Aorta (tissue), 5 donors: ENCODE measurements at places on chromosomes 1 and 21. TPM values are rescaled to one million over a fixed set of nuclear protein-coding genes. Genes with fewer than 3 reads are reported as not detected.

The FOXO6 gene
- 1.4 TPM for total RNA-seq

The LCE1A gene
- total RNA-seq = not detected

The AHCTF1 gene
- total RNA-seq = 31.5 TPM

The S100A1 gene
- total RNA-seq = not detected

The LMX1A gene
- not detected for total RNA-seq

The ARHGEF11 gene
- 33.0 TPM for total RNA-seq

The ANP32E gene
- total RNA-seq = 32.9 TPM

The HMCN1 gene
- total RNA-seq = 93.6 TPM

The MYOM3 gene
- 1.9 TPM for total RNA-seq

GRCh38 chr21:36065497-36066036 is 4.3 kb upstream of the CBR1 start:
- DNase-seq = no peak

GRCh38 chr1:119372503-119373086 is 4.0 kb downstream of the HAO2 start:
- no peak for DNase-seq

- DNase-seq = no peak
These were observed 64.0 kb downstream of the SAMSN1 start for GRCh38 chr21:14482165-14482564.

GRCh38 chr1:18778437-18778836 is 81.0 kb downstream of the TAS1R2 start:
- no peak for DNase-seq

GRCh38 chr1:200905411-200906052 is 10.8 kb downstream of the INAVA start:
- DNase-seq = no peak

DNA sequence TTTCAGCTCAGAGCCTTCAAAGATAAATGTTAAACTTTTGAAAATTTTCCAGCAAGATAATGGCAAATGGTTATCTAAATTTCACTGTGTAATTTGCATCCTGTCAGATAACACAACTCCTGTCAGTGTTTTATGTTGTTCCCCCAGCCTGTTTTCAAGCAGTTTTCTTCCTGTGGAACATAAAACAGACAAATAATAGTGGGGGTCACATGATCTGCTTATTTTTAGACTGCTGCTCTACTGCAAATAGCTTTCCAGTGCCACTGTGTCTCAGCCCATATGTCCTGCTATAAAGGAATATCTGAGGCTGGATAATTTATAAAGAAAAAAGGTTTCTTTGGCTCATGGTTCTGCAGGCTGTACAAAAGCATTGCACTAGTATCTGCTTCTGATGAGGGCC is 32.2 kb downstream of the FMO3 start:
- no peak for DNase-seq

DNA sequence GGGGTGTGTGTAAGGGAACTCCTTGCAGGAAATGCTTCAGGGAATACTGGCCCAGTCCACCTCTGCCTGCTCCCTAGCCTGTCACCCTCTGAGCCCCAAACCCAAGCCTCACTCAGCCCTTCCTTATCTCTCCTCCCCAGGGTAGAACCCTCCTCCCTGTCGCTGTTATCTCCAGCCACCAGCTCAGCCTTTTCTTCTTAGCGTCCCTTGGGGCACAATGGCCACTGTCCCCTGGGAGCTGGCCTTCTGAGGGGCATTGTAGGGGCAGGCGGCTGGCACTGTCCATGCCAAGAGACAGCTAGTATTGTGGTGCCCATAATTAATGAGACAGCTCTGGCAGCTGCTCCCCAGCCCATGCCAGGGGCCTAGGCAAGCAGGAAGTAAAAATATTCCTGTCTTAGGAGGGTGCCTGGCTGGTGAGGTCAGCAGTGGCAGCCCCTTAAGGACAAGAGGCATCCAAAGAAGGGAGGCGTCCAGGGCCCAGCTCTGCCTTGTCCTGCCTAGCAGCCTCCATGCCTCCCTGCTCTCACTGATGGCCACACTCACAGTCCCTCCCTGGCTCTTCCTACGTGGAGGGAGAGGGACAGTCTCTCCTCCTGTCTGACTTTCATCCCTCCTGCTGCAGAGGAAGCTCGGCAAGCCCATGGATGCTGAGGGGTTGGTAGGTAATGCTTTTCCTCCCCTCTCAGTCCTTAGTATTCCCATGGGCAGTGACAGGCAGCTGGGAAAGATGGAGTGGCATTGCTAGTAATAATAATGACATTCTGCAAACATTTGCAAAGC is 37.5 kb downstream of the KCNQ4 start:
- no peak for DNase-seq

DNA sequence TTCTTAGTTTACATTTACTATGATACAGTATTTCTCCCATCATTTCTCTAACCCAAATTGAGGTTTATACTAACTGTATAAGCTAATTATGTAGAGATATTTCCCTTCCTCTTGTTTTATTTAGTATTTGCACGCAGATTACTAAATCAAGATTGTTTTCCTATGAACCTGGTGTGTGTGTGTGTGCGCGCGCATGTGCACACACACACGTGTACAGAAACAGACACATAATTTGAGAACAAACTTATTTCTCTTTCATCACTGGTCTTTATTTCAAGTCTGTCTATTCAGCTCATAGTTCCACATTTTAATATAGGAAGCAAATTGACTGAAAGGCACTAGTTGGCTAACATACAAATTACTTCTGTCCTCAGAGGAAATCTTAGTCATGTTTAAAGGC is 19.7 kb upstream of the COL24A1 start:
- DNase-seq = no peak

GRCh38 chr1:82090104-82090503 is 289.4 kb downstream of the ADGRL2 start:
- DNase-seq = no peak

DNA sequence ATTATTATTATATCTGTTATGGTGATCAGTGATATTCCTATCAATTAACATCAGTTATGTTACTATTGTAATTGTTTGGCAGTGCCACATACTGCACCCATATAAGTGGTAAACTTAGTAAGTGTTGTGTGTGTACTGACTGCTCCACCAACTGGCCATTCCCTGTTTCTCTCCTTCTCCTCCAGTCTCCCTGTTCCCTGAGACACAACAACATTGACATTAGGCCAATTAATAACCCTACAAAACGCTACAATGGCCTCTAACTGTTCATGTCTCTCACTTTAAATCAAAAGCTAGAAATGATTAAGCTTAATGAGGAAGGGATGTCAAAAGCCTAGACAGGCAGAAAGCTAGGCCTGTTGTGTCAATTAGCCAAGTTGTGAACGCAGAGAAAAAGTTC is 6.6 kb upstream of the THRAP3 start:
- DNase-seq = no peak

- no peak for DNase-seq
These were observed 23.1 kb upstream of the PHTF1 start for GRCh38 chr1:113782406-113782805.

DNA sequence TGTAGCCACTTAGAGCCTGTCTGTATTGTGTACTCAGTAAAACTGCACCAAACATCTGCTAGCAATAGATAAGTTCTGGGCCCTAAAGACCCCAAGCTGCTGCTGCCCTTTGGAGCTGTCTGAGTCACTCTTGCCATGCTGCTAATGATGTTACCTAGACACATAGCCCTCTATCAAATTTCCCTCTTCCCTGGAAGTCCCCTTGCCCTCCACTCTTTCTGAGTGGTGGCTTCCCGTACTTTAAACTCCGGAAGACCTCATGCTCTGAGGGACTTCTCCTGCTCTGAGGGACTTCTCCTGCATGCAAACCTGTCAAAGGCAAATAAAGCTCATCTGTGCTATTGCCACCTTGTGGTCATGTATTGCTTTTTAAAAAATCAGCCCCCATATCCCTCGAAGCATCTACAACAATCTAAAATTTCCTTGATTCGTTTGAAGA is 34.0 kb downstream of the FH start:
- no peak for DNase-seq

- peak; percentile 74 for DNase-seq
These were observed 43.5 kb downstream of the DOP1B start for GRCh38 chr21:36200081-36200561.

DNA sequence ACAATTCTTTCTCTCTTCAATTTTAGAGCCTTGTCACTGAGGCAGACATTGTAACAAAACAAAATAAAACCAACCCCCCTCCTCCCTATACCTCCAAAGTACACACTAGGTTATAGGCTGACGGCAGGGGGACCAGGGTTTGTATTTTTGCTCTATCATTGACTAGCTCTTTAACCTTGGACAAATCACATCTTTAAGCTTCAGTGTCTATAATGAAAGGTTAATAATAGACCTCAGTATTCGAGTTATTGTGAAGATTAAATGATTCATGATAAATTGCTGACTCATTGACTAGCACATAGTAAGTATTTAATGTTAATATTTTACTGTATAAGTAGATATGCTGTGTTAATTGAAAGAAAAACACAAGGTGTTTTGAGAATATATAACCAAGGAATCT is 1267.6 kb upstream of the ADGRL2 start:
- DNase-seq = no peak

- DNase-seq = peak; percentile 57
These were observed 24.0 kb downstream of the TEX35 start for GRCh38 chr1:178536844-178537371.

- DNase-seq = no peak
These were observed 91.2 kb downstream of the AJAP1 start for GRCh38 chr1:4745560-4745959.

GRCh38 chr1:226881515-226882185 is 11.2 kb downstream of the PSEN2 start:
- no peak for DNase-seq

DNA sequence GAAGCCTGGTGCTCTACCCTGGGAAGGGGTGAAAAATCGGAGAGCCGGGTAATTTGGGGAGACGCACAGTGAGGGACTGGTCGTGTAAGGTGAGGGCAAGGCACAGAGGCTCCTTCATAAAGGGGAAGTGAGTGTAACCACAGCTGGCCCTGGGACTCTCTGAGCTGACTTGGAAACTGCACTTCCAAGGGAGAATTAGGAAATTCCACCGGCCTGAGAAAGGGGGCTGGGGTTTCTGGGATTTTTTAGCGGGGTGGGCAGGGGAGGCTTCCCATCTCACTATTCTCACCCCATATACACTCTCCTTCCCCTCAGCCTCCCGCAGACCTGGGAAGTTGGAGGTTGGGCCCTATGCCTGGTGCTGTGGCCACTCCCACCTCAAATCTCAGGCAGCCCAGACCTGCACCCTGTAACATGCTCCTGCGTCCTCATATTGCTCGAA is 88.3 kb upstream of the IPO9 start:
- DNase-seq = no peak

- no peak for DNase-seq
These were observed 23.1 kb downstream of the UBE2G2 start for GRCh38 chr21:44778499-44778911.

DNA sequence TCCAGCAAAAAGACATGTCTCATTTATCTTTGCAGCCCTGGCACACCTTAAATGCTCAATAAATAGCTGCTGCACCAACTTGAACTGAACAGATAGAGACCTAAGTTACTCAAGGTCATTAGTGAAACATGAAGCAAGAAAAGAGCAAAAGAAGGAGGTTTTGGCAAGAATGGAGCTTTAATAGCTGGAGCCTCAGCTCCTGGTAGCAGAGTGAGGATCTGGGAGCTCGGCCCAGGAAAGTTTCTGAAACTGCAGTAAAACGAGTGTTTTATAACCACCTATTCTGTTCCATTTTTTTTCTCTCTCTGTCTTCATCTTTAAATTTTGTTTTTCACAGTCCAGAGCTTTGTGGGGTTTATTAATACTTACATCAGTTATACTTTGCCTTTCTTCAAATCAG is 207.5 kb downstream of the SETD4 start:
- no peak for DNase-seq

GRCh38 chr1:13535227-13535626 is 21.4 kb upstream of the LRRC38 start:
- DNase-seq = no peak

DNA sequence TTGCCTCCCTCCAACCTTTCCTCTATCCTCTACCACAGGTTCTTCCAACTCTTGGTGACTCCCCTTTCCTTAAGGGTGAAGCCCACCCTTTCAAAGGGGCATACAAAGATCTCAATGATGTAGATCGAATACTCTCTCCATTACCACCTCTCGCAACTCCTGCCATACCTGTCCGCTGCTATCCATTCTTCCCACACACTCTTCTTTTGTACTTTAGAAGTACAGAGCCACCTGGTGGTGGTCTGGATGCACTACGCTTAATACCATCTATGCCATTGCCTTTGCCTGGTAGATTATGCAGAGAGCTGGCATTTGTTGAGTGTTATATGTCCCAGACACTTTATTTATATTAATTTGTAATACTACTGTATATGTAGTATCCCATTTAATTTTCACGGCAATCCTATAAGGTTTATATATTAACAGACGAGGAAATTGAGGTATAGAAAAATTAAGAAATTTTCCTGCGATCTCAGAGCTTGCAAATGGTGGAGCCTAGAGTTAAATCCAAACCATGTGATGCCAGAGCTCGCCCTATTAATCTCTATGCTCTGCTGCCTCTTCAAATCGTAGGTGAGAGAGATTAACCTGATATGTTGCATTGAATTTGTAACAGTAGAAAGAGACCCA is 22.9 kb downstream of the TSHB start:
- DNase-seq = peak; percentile 62

GRCh38 chr1:231040019-231040799 is at the start of gene FAM89A:
Gene FAM89A (minus strand): TSS chr1:231040254. CDS start chr1:231040211, 43 bp downstream.
- peak; percentile 73 for DNase-seq

GRCh38 chr1:112144733-112145426 is 155.4 kb upstream of the KCND3 start:
- no peak for DNase-seq

DNA sequence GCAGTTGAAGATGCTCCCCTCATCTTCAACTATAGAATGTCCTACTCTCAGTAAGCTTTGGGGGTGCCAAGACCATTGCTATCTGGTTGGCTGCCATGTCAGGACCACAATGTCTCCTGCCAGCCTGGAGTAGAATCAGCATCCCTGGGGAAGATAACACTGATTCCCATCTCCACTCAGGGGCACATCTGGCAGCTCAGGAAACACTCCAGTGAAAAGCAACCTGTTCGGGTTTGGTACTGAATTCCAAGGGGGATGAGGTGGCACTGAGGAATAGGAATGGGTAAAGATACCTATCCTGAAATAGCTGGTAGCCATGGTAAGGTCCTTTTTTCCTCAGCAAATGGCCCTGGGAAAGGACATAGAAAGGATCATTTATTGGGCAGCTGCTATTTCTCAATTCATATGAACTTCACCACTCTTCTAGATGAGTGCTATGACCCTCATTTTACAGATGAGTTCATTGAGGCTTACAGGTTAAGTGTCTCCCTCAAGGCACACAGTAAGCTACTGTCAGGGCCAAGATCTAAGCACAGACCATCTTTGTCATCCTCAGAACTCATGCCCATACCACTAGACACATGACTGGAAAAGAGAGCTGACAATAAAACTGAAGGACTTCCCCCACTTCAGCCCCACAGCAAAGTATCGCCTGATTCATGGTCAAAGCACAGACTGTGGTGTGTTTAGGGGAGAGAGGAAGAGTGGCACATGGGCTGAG is 31.4 kb downstream of the AK2 start:
- no peak for DNase-seq

GRCh38 chr1:26767714-26768113 is 20.0 kb upstream of the PIGV start:
- DNase-seq = no peak
